ENCODE measurements at places on chromosomes 5 and 9. TPM values are rescaled to one million over a fixed set of nuclear protein-coding genes. Genes with fewer than 3 reads are reported as not detected.

Gene PCDHA8
- total RNA-seq: not detected

DNA sequence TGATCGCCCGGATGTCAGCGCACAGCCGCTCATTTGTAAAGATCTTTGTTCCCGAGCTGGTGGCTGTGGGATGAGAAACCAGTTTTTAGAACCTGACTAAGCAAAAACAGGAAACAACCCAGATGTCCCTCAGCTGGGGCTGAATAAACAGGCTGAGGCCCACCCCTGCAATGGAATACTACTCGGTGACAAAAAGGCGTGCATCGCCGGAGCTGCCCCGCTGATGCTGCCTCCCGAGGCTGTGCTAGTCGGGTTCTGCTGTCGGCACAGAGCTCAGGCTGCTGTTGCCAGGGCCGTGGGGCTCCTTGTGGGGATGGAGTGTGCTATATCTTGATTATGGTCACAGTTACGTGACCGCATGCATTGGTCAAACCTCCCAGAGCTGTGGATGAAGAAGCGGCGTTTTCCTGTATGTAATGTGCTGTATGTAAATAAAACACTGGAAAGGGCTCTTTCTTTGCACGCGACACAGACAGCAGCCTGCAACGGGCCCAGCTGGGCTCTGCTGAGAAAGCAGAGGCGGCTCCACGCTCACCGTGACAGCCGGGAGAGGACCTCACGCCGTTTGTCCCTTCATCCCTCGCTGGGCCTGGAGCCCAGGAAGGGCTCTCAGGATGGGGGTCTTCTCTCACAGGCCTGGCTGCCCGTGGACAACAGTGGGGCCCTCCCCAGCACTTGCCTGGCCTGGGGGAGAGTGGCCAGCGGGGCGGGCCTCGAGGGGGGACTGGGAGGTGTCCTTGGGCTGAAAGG, 51.5 kb upstream of the RNU6ATAC start:
- DNase-seq: no peak

DNA sequence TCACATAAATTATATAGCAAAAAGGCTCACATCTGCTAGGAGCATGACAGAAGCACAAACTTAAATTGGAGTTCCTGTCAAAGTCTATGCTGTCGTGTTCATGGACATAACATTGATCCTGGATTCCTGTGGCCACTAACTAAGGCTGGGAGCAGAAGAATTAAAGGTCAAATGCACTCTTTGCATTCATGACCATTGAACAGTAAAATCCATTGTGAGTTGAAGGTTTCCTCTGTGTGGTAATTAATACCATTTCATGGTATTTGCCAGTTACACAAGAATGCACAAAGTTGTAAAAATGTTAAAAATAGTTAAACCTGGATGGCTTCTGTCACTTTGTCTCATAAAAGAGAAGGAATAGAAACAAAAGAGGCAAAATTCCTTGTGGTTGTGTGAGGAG, 242.6 kb downstream of the NPR3 start:
- no peak for DNase-seq

- DNase-seq: no peak
Measured at GRCh38 chr5:106408570-106408969, 1262.2 kb downstream of the EFNA5 start.

GRCh38 chr5:79742549-79743136, 53.0 kb downstream of the CMYA5 start:
- DNase-seq: no peak

Measured in thymus (tissue), 14 donors.